ENCODE measurements at places on chromosomes 4 and X.

DNA sequence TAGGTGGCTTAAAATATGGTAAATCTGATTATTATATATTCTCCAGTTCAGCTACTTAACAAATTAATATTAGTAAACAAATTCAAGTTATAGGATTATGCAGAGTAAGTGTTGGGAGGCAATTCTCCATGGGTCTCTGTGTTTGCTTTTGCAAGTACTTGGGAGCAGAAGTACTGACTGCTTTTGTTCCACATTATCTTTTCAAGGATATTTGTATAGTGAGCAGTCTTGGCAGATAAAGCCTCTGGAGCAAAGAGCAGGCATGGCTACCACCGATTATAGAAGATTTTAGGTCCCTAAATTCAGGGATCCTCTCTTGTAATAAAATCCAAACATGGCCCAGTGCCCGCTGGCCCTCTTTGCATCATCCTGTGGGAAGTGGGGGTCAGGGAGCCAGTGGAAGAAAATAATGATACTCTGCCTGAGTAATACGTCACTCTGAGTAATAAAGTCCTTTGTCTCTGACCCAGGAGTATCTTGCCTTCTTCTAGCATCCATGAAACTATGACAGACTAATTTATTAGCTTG is 23.2 kb downstream of the NDNF start:
- DNase-seq, result no peak

DNA sequence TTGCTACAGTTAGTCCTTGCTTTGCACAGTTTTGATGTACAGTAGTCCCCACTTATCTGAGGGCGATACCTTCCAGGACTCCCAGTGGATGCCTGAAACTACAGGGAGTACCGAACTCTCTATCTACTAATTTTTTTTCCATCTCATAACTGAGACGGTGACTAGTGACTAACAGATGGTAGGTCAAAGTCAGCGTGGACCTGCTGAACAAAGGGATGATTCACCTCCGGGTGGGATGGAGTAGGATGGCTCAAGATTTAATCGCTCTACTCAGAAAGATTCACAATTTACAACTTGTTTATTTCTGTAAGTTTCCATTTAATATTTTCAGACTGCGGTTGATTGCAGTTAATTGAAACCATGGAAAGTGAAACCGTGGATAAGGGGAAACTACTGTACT is 655.8 kb downstream of the ZNF674 start:
- no peak for DNase-seq

- DNase-seq, result no peak
These were observed 55.2 kb downstream of the ELF4 start for GRCh38 chrX:130055103-130055502.

DNA sequence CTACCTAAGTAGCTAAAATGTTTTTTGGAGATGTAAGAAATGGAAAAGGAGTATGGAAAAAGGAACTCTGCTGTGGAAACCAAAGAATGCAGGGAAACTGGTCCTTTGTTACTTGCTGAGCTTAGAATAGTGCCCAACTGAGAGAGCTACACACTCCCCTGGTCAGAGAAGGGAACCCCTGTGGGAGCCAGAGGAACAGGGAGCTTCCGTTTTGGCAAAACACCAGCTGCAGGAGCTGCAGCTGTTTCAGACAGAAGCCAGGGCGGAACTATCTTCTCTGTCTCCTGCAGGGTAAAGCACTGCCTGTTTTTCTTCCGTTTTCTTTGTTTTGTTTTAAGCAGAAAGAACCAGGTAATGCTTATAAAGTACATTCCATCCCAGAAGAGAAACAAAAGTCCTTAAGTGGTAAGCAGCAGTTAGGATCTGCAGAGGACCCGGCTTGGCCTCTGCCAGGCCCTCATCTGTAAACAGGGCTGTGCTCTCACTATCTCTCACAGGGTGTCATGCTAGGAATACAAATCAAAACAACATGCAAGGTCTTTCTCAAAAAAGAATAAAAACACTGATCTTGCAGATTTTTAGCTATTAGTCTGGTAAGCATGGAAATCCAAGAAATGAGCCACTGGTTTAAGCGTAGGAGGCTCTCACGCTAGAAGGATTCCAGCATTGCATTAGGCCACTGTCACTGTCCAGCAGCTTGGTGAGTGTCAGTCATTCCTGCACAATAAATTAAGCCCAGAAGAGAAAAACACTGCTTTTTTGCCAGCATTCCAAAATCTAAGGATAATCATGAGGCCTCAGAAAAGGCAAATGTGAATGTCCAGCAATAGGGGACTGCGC is 76.1 kb downstream of the CHST7 start:
- DNase-seq, result no peak

DNA sequence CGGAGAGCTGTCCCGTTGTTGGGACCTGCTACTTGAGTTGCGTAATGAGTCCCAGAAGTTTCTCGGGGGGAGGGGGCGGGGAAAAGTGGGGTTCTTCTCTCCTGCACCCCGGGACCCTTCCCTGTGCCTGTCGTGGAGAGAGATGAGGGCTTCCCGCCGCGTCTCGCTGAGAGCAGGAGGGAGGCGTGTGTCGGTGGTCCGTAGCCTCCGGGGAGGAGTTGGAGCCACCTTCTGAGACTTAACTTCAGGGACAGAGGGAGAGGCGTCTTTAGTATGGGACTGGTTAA is 698 bp downstream of the AFF1 start:
- DNase-seq, result no peak

- no peak for DNase-seq
These were observed 64.2 kb upstream of the ZNF518B start for GRCh38 chr4:10521424-10521823.

- DNase-seq, result no peak
These were observed 130.3 kb downstream of the ATP10D start for GRCh38 chr4:47615385-47615784.

GRCh38 chrX:42943051-42943974 is 165.3 kb upstream of the PPP1R2C start:
- DNase-seq, result no peak

GRCh38 chr4:42690537-42690936 is 33.6 kb upstream of the ATP8A1 start:
- no peak for DNase-seq

- DNase-seq, result no peak
These were observed at the start of gene CCNQ for GRCh38 chrX:153598541-153599191. Gene CCNQ, minus strand, starts transcription at chrX:153599139. Its CDS starts 66 bp downstream, at chrX:153599073.

DNA sequence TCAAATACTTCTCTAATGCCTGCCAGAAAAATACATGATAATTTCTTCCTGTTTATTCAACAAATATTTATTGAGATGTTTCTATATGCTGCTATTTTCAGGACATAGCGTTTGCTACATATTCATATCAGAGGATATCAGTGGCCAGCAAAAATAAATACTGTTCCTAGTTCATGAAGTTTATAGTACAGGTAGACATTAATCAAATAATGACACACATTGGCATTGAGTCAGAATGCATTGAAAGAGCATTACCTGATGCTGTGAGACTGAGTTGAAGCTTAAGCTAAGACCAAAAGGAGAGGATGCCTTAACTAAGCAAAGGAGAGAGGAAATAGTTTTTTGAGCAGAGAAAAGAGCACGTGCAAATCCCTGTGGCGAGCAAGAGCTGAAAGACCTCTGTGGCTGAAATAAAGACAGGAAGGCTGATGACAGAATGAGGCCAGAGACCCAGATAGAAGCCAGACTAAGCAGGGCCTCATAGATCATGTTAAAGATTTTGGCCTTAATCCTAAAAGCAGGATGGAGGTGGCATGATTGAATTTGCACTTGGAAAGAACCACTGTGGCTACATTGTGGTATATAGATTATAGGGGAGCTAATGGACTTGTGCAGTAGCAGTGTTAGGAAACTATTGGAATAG is 36.2 kb downstream of the FAM241A start:
- no peak for DNase-seq

Measured in stimulated activated CD4-positive, alpha-beta T cell treated with anti-CD3 and anti-CD28 coated beads, Interleukin-12 subunit alpha, Interleukin-12 subunit beta, amount 100 ng/mL, for 48 hours (primary cell).